Naive thymus-derived CD8-positive, alpha-beta T cell (primary cell): ENCODE measurements at places on chromosomes 6 and 20.

GRCh38 chr20:57762531-57763234 lies 52.9 kb upstream of the PMEPA1 start:
- DNase-seq = no peak
- H3K27me3 ChIP-seq = peaks cover 10% of the 10 kb centered on the region
- no peaks in the 10 kb centered on the region for H3K4me1 ChIP-seq
- no peak overlapping the region for H3K4me3 ChIP-seq
- no peak overlapping the region for H3K27ac ChIP-seq

DNA sequence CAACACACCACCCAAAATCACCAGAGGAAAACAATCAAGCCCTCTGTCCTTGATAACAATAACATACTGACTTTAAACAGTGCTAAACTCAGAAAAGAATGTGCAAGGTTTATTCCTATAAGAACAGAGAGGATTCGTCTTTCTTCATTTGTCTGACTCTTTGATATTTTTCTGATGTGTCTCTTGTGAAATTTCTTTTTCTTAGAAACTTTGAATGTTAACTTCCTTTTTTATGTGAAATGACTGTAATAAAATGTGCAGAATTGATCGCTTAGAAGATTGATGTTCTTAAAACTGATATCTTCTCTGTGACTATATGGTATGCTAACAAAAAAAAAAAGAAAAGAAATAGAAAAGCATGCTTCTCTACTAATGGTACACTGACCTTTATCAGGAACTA lies 947.4 kb upstream of the CITED2 start:
- no peaks in the 10 kb centered on the region for H3K4me1 ChIP-seq
- no peak overlapping the region for H3K4me3 ChIP-seq
- no peak for DNase-seq
- H3K27ac ChIP-seq = no peak overlapping the region
- H3K27me3 ChIP-seq = peaks cover 4% of the 10 kb centered on the region

DNA sequence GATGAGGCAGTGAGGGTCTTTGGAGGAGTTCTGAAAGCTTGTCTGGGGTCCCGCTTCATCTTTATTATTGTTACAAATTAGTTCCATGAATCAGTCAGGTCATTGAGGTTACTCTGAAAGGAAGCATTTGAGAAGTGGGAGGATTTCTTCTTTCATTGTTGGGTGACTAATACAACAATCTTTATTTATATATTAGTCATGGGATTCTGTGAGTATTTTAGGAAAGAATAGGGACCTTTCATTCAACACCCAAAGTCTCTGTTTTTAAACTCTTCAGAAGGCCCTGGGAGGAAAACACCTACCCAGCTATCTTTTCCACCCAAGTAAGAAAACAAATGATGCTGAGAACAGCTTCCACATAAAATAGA lies 98.3 kb downstream of the SOD2 start:
- no peaks in the 10 kb centered on the region for H3K27me3 ChIP-seq
- H3K4me1 ChIP-seq = no peaks in the 10 kb centered on the region
- no peak overlapping the region for H3K4me3 ChIP-seq
- no peak overlapping the region for H3K27ac ChIP-seq
- DNase-seq = no peak

DNA sequence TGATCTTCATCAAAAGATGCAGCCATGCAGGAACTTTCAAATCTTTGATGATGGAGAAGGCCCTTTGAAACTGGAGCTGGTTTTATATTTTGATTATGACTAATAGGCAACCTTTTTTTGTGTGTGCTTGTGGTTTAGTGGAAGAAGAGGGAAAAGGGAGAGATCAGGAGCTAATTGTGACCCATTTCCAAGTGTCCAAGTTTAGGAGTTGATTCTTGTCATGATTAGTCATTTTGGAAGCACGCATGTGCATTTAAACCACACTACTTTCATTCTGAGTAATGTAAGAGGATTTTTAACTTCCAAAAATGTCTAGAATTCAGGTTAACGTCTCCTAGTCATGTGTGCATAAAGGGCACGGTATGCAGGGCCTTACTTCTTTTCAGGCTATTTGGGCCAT lies 3.5 kb downstream of the FOXO3 start:
- H3K4me3 ChIP-seq = peak overlapping the region; percentile 16
- peaks cover 7% of the 10 kb centered on the region for H3K36me3 ChIP-seq
- no peak overlapping the region for H3K27ac ChIP-seq
- H3K4me1 ChIP-seq = peaks cover 70% of the 10 kb centered on the region
- DNase-seq = no peak
- no peaks in the 10 kb centered on the region for H3K27me3 ChIP-seq

- H3K4me3 ChIP-seq = no peak overlapping the region
- no peak overlapping the region for H3K27ac ChIP-seq
- H3K27me3 ChIP-seq = no peaks in the 10 kb centered on the region
- H3K36me3 ChIP-seq = no peaks in the 10 kb centered on the region
- no peaks in the 10 kb centered on the region for H3K4me1 ChIP-seq
- no peak for DNase-seq
These were observed 55.4 kb upstream of the BMP2 start for GRCh38 chr20:6711951-6712649.

- no peak overlapping the region for H3K4me3 ChIP-seq
- H3K4me1 ChIP-seq = no peaks in the 10 kb centered on the region
- H3K36me3 ChIP-seq = no peaks in the 10 kb centered on the region
These were observed 548.7 kb upstream of the MAP3K7 start for GRCh38 chr6:91135406-91136103.

GRCh38 chr6:13332349-13332706 lies 4.0 kb upstream of the TBC1D7 start:
- H3K4me3 ChIP-seq = no peak overlapping the region
- H3K4me1 ChIP-seq = peaks cover 13% of the 10 kb centered on the region
- H3K36me3 ChIP-seq = no peaks in the 10 kb centered on the region
- DNase-seq = no peak
- H3K27ac ChIP-seq = no peak overlapping the region
- no peaks in the 10 kb centered on the region for H3K27me3 ChIP-seq
